ENCODE measurements at places on chromosomes 13 and 19. TPM values are rescaled to one million over a fixed set of nuclear protein-coding genes. Genes with fewer than 3 reads are reported as not detected.

- no peak for DNase-seq
Measured at GRCh38 chr13:71752775-71753513, 114.1 kb downstream of the DACH1 start.

GRCh38 chr13:112877976-112878955, 90.7 kb upstream of the MCF2L start:
- no peak for DNase-seq

- peak; percentile 95 for DNase-seq
Measured at GRCh38 chr19:35309481-35310279, 17.7 kb downstream of the MAG start.

GRCh38 chr19:19540715-19541515, 2.9 kb downstream of the CILP2 start:
- DNase-seq: peak; percentile 52

DNA sequence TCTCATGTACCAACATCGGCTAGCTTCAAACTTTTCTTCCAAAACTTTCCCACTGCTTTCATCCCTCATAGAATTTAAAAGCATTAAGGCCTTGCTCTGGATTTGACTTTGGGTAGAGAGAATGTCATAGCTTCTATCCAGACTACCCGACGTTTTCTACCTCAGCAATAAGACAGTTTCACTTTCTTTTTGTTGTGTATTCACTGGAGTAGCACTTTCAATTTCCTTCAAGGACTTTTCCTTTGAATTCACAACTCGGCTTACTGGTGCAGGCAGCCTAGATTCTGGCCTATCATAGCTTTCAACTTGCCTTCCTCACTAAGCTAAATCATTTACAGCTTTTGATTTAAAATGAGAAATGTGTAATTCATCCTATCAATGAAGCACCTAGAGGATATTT, 420.4 kb upstream of the GPC6 start:
- DNase-seq: peak; percentile 31

- no peak for DNase-seq
Measured at GRCh38 chr13:30735025-30735871, at the start of gene ALOX5AP. TSS of gene ALOX5AP (plus strand) at chr13:30735543. CDS start at chr13:30735606, 63 bp downstream.

DNA sequence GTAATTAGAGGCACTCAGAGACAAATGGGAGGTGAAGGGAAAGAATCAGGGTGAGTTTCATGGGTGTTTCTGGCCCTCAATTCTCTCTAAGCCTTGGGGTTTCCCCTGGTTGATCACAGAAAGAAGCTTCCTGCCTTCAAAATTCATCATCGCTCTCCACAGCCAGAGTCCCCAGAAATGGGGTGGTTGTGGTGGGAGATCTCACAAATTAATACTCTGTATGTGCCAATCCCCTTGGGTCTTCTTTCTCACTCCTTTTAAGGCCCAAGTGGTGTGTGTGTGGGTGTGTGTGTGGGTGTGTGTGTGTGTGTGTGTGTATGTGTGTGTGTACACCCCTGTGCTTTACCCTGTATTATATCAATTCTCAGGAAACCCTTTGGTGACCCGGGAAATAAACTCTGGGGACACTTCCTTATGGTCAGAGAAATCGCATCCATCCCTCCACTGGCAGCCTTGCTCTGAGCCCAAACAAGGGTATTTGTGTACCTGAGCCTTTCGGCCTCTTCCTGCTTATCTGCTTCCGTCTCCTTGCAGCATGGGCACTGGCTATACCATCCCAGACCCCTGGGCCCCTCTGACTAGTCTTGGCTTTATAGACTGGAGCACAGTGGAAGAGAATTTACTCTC, 2.8 kb upstream of the FCGBP start:
- DNase-seq: no peak

- no peak for DNase-seq
Measured at GRCh38 chr13:63636316-63636993, 2220.8 kb upstream of the PCDH20 start.

DNA sequence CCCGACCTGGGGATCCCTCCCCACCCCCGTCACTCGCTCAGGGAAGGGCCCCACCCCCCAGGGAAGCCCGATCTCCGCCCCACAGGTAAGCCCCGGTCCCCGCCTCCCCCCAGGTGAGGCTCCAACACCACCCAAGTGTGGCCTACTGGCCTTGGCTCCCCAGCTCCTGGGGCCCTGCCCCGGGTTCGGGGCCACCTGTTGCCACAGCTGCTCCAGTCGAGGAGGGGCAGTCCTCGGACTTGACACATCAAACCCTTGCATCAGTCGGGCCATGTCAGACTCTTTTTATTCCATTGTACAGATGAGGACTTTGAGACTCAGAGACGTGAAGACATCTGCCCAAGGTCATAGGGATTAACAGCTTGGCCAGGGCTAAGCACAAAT, 512 bp downstream of the CC2D1A start:
- DNase-seq: no peak

DNA sequence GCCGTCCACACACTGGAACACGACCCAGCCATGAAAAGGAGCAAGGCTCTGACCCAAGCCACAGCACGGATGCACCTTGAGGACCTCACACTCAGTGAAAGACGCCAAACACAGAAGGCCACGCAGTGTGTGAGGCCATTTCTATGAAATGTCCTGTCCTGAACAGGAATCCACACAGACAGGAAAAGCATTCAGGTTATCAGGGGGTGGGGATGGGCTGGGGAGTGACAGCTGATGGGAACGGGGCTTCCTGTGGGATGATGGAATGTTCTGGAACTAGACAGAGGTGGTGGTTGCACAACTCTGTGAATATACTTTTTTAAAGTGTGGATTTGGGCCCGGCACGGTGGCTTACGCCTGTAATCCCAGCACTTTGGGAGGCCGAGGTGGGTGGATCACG, 30.6 kb downstream of the GPX4 start:
- peak; percentile 76 for DNase-seq

DNA sequence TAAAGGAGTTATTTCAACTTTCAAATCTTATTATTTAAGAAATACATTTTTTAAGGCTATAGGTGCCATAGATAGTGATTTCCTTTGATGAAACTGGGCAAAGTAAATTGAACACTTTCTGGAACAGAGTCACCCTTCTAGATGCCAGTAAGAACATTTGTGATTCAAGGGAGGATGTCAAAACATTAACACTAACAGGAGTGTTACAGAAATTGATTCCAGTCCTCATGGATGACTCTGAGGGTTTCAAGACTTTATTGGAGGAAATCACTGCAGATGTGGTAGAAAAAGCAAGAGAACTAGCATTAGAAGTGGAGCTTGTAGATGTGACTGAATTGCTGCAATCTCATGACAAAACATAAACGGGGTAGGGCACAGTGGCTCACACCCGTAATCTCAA, 12.2 kb downstream of the KATNAL1 start:
- DNase-seq: no peak

DNA sequence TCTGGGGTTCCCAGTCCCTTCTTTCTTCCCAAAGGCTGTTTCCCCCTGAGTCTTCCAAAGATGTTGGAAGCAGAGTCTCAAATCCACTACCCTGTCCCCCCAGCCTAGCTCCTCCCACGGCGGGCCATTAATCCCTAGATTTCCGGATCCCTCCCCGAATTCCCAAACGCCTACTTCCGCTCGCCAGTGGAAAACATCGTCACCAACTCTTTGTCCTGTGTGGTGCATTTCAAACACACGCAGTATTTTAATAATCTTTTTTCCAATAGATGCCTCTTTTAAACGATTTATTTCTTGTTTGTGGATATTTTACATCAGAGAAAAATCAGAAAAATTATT, 610 bp downstream of the ZNF791 start:
- peak; percentile 77 for DNase-seq

DNA sequence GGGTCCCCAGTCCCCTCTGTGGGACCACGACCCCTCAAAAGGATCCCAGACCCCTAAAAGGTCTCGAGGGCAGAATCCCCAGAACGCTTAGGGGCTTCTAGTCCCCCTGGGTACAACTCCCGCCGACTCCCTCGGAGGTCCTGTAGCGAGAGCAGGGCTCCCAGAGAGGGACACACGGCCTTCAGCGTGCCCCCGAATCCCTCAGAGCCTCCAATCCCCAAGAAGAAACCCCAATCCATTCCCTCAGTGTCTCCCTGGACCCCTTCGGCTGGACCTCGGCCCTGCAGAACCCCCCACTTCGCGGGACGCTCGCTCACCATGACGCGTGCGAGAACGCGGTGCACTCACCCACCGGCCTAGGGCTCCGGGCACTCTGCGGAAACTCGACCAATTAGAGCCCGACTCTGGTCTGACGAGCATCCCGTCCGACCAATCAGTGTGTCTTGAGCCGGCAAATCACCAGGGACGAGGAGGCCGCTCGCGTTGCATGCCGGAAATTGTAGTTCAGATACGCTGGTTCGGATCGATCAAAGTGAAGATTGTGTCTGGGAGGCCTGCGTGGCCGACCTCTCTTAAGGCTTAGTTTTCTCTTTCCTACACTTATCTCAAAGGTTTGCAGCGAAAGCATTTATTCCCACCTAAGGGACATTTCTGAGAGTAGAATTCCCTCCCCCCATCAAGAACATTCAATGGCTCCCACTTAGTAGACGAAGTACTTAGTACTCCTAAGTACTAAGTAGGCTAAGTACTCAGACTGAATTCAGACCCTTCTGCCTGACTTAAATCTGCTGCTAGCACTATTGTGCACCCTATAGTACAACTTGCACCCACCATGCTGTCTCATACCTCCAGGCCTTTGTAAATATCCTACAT, at the start of gene TMEM161A:
Gene TMEM161A (minus strand): TSS at position 370 of the 873 bp plus-strand sequence. CDS start 50 bp downstream, at position 320.
- DNase-seq: peak; percentile 99

- DNase-seq: no peak
Measured at GRCh38 chr19:31145007-31145406, 204.2 kb downstream of the TSHZ3 start.

DNA sequence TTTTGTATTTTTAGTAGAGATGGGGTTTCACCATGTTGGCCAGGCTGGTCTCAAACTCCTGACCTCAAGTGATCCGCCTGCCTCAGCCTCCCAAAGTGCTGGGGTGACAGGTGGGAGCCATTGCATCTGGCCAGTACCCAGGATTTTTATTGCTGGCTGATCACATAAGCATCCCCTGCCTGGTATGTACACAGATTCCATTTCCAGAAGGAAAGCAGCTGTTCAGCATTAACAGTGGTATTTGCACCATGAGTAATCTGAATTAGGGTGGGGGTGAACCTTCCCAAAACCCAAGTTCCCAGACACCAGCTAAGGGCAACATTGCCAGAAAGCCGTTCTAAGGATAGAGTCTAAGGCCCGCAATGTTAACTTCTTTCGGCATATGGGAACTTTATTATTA, 7.3 kb downstream of the ZNF555 start:
- no peak for DNase-seq

GRCh38 chr13:40329781-40330485, 336.5 kb downstream of the FOXO1 start:
- no peak for DNase-seq

GRCh38 chr19:24071078-24071477, 15.9 kb upstream of the ZNF254 start:
- DNase-seq: no peak

GRCh38 chr13:25902455-25902854, 149.4 kb downstream of the SHISA2 start:
- no peak for DNase-seq

DNA sequence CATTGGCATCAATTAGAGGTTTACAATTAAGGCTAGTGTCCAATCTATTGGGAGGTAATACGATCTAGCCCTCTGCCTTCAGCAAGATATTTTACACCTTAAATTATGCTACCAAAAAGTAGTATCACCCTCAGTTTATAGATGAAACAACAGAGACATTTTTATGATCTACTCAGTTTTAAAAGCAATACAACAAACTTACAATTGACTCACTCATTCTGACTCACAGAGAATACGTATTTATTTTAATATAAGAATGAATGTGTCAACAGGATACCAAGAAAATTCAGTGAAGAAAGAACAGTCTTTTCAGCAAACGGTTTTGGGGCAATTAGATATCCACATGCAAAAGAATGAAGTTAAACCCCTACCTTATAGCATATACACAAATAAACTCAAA, 32.5 kb upstream of the STARD13 start:
- DNase-seq: no peak

GRCh38 chr13:25887962-25888655, 163.7 kb downstream of the SHISA2 start:
- DNase-seq: no peak

DNA sequence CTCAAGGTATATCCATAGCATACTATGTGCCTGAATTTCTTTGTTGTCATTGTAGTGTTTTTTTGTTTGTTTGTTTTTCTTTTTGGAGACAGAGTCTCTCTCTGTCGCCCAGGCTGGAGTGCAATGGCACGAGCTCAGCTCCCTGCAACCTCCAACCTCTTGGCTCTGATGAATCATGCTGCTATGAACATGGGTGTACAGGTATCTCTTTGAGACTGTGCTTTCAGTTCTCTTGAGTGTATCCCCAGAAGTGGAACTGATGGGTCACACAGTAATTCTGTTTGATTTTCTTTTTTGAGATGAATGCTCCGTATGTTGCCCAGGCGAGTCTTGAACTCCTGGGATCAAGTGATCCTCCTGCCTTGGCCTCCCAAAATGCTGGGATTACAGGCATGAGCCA, 13.7 kb upstream of the SLC25A42 start:
- DNase-seq: no peak

DNA sequence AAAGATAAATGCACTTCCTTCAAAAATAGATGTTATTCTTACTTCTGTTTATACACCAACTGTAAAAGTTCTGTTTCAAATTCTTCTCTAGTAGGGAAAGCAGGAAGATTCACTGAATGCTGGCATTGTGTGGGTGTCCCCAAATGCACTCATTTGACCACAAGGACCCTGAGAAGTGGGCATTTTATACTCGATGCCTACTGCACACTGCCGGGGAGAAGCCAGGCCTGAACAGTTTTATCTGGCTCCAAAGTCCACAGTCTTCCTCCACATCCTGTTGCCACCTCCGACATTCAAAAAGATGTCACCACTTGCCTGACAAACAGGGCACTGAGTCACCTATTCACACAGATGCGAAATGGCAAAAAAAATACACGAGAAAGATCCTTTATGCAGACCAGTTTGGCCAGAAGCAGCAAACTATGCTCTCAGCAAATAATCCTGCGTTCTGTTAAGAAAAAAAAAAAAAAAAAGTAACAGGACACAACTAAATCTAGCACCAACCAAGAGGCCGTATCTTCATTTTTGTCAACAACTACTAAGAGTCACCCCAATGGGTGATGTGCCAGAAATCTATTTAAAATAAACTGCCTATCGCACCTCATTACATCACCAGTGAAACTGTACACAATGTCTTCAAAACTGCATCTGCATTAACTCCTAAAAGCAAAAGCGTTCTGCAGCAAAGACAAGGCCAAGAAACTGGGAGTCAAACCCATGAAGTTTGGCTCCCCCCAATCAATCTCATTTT, 6.2 kb downstream of the ZC3H4 start:
- DNase-seq: no peak

GRCh38 chr13:31882794-31883193, 143.5 kb downstream of the RXFP2 start:
- DNase-seq: no peak

The FSD1 gene
- 18.5 TPM for polyA plus RNA-seq

The CABP5 gene
- polyA plus RNA-seq: not detected

The GNA15 gene
- polyA plus RNA-seq: not detected

The RHPN2 gene
- polyA plus RNA-seq: 12.5 TPM

The CGB3 gene
- polyA plus RNA-seq: 0.26 TPM

The MED4 gene
- polyA plus RNA-seq: 80.5 TPM

The KLK12 gene
- not detected for polyA plus RNA-seq

The KLHL1 gene
- not detected for polyA plus RNA-seq

The PNMA8B gene
- 4.1 TPM for polyA plus RNA-seq

The LGALS7B gene
- polyA plus RNA-seq: not detected

The ANGPTL8 gene
- polyA plus RNA-seq: 0.71 TPM

The CA11 gene
- 26.3 TPM for polyA plus RNA-seq

The NKPD1 gene
- polyA plus RNA-seq: 1.0 TPM

The COL4A2 gene
- polyA plus RNA-seq: 184 TPM

The BRCA2 gene
- polyA plus RNA-seq: 3.3 TPM

Data from cardiac muscle cell (in vitro differentiated cells and primary cell).